ENCODE measurements at places on chromosomes 13 and 19.

GRCh38 chr19:51615991-51616390 is 14.2 kb downstream of the SIGLEC5 start:
- DNase-seq: no peak

GRCh38 chr19:48844472-48844871 is 8.2 kb upstream of the HSD17B14 start:
- DNase-seq: no peak

DNA sequence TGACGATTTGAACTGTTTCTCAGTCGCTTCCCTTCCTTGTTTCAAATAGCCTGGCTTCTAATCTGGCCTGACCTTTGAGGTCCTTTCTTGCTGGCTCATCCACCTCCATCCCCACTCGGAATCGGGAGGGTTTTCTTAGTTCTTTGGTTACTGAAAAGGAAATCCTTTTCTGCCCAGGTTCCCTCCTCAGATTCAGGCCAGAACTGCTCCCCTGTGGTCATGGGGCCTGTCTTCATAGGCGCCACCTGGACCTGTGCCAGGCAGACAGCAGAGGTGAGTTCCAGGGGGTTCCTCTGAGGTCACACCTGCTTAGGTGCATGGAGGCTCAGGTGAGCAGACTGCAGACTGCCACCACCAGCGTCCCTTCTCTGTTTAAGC is 62.4 kb downstream of the AKAP11 start:
- no peak for DNase-seq

GRCh38 chr19:21947775-21948174 is 63.0 kb downstream of the ZNF208 start:
- no peak for DNase-seq

- no peak for DNase-seq
Measured at GRCh38 chr13:100480676-100481075, 107.9 kb downstream of the GGACT start.

DNA sequence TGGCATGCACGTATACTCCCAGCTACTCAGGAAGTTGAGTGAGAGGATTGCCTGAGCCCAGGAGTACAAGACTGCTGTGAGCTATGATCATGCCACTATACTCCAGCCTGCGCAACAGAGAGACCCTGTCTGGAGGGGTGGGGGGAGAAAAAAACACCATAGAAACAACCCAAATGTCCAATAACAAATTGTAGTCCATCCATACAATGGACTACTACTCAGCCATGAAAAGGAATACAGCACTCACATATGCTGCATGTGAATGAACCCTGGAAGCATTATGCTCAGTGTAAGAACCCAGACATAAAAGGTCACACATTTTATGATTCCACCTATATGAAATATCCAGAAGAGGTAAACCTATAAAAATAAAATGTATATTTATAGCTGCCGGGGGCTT is 42.3 kb downstream of the CD320 start:
- DNase-seq: no peak

DNA sequence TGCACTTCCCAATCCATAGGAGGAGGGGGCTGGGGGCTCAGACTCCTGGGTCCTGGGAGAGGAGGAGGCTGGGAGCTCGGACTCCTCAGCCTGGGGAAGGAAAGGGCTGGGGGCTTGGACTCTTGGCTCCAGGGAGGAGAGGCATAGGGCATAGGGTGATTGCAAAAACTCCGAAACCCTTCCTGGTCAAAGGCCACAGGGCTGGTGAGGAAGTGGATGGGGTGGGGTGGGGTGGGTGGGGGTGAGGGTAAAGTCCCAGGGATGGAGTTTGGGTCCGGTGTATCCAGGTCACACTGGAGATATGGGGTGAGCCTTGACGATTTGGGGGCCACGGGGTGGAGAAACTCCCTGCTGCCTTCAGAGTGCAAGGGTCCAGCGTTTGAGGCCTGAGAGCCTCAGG is 2.8 kb downstream of the MYH14 start:
- no peak for DNase-seq

DNA sequence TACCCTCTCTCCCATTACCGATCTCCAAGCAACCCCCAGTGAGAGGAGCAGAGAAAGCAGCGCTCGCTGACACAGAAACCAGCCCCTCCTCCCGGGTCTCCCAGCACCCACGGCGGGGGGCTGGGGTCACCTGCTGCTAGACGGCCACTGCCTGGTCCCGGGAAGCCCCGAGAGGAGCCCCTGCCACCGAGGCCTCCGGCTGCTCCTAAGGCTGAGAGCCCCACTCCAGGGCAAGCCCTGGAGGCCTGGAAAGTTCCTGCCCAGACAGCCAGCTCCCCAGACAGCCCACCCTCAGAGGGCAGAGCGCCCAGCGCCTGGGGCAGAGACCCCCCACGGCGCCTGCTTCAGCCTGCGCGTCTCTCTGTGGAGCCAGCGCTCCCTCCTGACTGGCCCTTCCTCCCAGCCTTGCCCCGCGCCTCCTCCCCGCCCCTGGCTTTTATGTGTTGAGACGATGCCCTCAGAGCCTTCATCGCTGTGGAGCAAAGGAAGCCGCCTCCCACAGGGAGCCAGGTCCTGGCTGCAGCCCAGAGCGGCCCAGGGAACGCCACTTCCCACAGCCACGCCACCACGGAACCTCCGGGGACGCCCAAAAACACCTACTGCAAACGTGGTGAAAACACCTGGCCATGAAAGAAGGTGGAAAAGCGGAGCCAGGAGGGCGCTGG is 51.1 kb downstream of the MLLT1 start:
- no peak for DNase-seq

DNA sequence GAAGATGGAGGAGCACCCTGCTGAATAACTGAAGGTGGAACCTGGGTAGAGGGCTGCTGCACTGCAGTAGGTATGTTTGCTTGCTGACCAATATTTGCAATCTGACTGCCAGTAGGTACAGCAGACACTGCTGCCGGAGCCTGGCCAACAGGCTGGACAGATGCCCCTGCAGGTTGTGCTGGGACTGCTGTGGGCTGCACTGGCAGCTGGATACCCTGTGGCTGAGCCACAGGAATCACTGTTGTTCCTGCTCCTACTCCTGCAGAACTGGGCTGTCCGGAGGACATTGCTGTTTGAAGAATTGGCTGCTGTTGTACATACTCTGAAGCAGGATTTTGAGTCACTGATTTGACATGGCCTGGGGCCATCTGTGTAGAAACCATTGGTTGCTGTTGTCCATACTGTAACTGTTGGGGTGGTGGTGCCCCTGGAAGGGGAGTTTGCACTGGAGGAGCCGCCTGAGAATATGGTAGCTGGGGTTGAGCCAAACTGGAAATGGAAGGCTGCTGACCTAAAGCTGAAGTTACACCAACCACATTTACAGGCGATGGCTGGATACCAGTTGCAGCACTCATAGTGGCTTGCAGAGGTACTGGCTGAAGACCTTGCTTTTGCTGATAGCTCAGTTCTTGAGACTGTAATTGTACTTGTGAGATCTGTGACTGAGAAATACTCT is 2.2 kb downstream of the TSC22D1 start:
- DNase-seq: no peak

- DNase-seq: no peak
Measured at GRCh38 chr13:23288564-23288963, 107.8 kb downstream of the SGCG start.

DNA sequence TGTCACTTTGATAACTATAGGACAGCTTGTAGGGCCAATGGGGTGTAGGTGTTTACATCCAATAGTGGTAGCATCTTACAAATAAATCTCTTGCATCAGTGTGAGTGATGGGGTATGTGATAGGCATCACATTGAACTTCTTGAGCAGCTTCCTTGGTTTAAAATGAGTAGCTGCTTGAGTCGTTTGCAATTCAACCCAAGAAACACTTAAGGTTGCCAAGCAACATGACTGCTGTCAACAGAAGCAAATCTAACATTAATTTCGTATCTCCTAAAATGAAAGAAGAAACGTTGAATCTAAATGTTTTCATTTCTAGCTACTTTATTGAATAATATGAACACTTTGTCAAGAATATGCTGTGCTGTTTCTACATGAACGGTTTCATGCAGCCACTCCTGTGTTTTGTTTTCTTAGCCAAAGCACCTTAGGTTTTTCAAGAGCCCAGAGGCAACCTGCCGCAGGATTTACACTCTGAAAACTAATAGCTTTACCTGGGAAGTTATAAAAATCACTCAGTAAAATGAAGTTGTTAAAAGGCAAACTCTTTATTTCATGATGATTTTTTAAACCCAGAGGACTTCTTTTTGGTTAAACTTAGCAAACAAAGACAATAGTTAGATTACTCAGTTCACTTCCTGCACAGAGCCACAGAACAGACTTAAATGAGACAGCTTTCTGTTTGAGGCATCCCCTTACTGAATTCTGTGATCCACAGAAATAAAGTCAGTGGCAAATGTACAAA is 305.2 kb downstream of the MTUS2 start:
- no peak for DNase-seq

- no peak for DNase-seq
Measured at GRCh38 chr13:23806874-23807526, 82.2 kb downstream of the MIPEP start.

DNA sequence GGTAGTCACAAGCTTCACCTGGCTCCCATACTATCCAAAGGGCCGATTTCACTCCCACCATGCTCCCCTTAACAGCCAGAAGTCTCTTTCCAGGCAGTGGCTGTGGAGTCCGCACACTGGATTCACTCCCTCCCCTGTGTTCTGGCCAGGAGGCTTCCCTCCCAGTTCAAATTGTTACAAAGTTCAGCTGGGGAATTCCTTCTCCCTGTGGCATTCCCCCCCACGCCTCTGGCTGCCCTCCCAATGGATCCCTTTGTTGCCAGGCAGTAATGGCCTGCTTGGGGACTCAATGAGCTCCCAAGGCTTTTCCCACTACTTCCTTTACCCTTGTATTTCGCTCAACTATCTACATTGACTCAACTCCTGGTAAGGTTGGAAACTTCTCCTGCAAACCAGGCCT is 1921.4 kb upstream of the PCDH20 start:
- DNase-seq: no peak

DNA sequence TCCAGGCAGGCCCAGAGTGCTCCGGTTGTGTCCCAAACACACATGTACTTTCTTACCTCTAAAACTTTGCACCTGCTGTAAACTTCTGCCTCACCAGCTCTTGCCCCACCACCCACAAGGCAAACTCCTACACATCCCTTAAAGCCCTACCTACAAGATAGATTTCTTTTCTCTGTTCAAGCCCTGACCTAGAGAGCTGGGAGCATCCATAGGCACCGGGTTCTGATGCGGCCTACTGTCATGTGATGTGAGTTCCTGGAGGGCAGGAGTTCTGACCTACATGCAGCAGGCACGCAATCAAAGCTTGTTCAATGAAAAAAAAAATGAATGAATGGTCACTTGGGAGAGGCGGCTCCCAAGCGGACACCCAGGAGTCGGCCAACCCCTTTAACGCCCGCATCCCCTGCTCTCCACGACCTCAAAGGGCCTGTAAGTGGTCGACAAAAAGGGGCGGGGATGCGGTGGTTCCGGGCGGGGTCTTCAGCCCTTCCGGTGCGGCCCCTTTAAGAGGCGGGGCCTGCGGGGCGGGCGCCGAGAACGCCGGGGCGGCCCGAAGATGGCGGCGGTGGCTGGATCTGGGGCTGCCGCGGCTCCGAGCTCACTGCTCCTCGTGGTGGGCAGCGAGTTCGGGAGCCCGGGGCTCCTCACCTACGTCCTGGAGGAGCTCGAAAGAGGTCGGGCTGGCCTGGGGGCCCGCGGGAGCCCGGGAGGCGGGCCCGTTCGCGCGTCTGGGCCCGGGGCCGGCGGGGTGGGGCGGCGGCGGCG is at the start of gene MAP1S:
MAP1S (plus strand) TSS at position 534 of the 765 bp plus-strand sequence; CDS start at position 557, 23 bp downstream.
- no peak for DNase-seq

DNA sequence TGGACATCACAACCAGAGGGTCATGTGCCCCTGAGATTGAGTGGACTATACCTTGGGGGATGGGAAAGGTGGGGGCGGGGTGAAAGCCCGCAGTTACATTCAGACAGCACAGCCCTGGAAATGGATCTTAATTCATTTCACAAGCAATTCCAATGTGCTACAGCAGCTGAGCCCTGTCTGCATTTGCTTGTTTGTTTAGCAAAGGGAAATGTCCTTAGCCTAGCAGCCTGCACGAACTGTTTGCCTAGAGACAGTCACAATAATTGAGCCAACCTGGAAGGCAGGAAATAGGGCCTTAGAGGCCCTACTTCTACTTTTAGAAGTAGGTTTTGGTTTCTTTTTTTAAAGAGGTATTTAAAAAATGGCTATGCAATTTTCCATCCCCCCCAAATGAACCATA is 177.3 kb upstream of the KL start:
- DNase-seq: peak; percentile 12

GRCh38 chr13:98784666-98785065 is 32.2 kb upstream of the SLC15A1 start:
- no peak for DNase-seq

- DNase-seq: no peak
Measured at GRCh38 chr13:105497597-105497996, 1037.9 kb downstream of the EFNB2 start.

DNA sequence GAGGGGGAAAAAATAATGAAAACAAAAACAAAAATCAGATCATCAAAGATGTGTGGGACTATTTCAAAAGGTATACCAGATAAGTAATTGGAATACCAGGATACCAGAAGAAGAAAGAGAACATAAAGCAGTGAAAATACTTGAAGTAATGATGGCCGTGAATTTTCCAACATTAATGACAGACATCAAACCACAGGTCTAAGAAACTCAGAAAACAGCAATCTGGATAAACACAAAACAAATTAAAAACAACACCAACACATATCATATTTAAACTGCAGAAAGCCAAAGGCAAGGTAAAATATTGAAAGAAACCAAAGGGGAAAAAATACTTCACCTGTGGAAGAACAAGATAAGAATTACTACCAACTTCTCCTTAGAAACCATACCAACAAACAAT is 24.2 kb upstream of the UFM1 start:
- no peak for DNase-seq

DNA sequence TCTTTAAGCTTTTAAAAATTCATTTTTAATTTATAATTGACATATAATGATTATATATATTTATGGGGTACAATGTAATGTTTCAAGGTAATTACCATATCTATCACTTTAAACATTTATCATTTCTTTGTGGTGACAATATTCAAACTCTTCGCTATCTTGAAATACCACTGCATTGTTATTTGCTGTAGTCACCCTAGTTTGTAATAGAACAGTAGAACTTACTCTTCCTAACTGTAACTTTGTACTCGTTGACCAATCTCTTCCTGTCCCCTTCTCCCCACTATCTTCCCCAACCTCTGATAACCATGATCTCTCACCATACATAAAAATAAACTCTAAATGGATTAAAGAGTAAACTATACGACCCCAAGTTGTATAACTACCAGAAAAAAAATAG is 20.4 kb downstream of the COG6 start:
- no peak for DNase-seq

GRCh38 chr19:18156841-18157464 is 4.0 kb downstream of the PIK3R2 start:
- DNase-seq: no peak

- DNase-seq: no peak
Measured at GRCh38 chr13:30157616-30157993, 149.7 kb downstream of the KATNAL1 start.
